Fibroblast of the aortic adventitia (primary cell): ENCODE measurements at places on chromosomes 3 and 15. TPM values are rescaled to one million over a fixed set of nuclear protein-coding genes. Genes with fewer than 3 reads are reported as not detected.

PLSCR2 gene
- total RNA-seq, result not detected in 2 replicates

CPNE9 gene
- total RNA-seq, result not detected in 2 replicates

WDR93 gene
- total RNA-seq, result 0.09 and 0.49 TPM in 2 replicates

PCSK6 gene
- 0.81 TPM in 1 of 2 replicates, not detected in the other for total RNA-seq

MESP1 gene
- 0.45 and 0.49 TPM in 2 replicates for total RNA-seq

SV2B gene
- 0.08 TPM in 1 of 2 replicates, not detected in the other for total RNA-seq

ARHGAP31 gene
- total RNA-seq, result 11.4 and 23.5 TPM in 2 replicates

- peak; percentile 82 for DNase-seq
These were observed 56.9 kb upstream of the FLNB start for GRCh38 chr3:57951066-57951882.

DNA sequence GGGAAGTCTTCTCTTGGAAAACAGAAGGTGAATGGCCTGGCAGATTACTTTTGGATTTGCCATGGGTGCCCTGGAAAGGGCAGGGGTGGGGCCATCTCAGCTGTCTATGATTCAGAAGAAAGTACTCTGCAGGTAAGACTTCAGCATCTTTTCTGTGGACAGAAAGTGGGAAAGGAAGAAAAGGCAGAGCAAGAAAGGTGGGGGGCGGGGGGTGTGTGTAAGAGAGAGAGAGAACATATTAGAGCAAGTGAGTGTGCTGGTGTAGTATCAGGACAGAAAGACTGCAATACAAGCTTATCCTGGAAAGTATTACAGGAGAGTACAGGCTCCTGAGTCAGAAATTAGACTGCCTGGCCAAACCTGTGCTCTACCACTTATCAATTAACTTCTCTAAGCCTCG lies 5.5 kb downstream of the TAGLN3 start:
- DNase-seq, result no peak

DNA sequence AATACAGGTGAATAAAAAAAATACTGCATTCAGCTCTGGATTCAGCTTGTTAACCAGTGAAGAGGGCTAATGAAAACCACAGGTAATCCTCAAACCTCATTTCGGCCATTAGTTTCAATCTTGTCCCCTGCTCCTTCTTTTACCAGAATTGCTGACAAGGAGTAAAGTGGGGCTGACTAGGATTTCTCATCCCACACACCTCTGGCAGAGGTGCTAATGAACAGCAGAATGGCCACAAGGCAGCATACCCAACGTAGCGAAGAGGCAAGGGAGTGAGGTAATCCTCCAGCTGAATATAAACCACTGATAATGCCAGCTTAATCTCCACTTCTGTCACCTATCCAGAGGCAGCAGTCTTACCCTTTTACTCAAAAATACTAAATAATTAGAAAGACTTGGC lies 248.8 kb upstream of the CDIN1 start:
- no peak for DNase-seq

- DNase-seq, result no peak
These were observed 73.0 kb upstream of the EPHB3 start for GRCh38 chr3:184488577-184488976.

GRCh38 chr3:66320390-66320789 lies 99.6 kb downstream of the SLC25A26 start:
- DNase-seq, result no peak

- peak; percentile 19 for DNase-seq
These were observed 4.3 kb downstream of the CHAC1 start for GRCh38 chr15:40957581-40958051.

GRCh38 chr3:197368330-197368729 lies 69.9 kb upstream of the DLG1 start:
- DNase-seq, result no peak

GRCh38 chr3:77535116-77535515 lies 495.2 kb downstream of the ROBO2 start:
- no peak for DNase-seq

DNA sequence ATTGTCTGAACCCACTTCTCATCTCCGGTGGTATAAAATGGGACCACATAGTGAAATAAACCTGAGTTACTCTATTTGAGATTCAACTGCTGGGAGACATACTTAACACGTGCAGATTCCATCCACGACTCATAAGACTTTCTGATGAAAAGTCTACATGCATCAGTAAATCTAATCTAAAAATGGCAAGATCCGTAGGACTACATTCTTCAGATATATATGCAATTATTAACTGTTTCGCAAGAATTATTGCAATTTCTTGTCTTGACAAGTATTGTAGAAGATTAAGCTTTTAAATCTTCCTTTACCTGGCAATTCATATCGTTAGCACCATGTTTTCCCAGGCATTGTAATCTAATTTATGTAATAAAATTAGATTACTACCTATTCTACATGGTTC lies 718.7 kb upstream of the CBLB start:
- DNase-seq, result no peak

- peak; percentile 73 for DNase-seq
These were observed 75.5 kb downstream of the RBPMS2 start for GRCh38 chr15:64699751-64700388.

DNA sequence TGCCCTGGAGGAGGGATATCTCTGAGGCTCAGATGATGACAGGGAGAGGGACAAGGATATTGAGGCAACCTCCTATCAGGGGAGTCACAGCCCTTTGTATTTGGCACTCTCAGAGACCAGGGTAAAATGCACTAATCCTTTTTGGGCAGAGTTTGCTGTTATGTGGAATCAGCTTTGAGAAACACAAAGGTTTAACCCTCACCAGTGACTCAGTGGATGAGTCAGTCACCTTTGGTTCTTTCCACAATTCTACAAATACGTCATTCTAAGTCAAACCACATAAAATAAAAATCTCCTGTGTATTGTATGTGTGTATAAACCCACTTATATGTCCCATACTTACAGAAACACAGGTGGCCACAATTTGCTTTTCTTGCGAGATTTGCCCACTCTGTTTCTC lies 5.1 kb downstream of the LSAMP start:
- DNase-seq, result peak; percentile 67

DNA sequence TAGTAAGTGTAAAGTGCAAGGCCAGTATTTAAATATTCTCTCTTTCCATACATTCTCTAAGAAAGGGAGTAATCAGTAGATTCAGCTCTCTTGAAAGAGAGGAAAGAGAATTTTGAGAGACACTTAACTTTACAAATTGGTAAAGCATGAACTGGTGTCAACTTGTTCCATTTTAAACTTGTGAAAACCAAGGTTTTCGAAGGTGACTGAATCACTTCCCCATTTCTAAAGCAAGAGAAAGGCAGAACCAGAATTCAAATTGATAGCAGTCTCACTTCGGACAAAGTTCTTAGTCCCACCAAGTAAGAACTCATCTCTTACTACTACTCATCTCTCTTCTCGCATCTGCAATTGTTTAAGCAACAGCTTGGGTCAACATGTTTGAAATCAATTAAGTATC lies 22.4 kb downstream of the TJP1 start:
- DNase-seq, result no peak

DNA sequence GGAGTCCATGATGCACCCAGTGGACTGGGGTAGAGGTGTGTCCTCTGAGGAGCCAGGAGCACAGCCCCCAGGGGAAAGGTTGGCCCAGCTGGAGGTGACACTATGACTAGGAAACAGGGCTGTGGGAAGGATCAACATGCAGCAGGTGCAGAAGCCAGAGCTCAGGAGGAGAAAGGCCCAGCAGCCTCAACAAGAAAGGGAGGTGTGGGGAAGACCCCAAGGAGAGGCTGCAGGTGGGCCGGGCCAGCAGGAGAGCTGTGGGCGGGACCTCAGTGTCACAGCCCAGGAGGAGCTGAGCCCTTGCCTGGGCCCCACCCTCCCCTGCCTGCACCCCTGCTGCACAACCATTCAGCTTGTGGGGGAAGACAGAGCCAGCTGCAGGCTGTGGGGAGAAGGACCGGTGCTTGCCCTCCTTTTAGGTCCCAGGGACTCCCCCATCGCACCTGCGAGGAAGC lies 18.4 kb upstream of the KLF13 start:
- no peak for DNase-seq

DNA sequence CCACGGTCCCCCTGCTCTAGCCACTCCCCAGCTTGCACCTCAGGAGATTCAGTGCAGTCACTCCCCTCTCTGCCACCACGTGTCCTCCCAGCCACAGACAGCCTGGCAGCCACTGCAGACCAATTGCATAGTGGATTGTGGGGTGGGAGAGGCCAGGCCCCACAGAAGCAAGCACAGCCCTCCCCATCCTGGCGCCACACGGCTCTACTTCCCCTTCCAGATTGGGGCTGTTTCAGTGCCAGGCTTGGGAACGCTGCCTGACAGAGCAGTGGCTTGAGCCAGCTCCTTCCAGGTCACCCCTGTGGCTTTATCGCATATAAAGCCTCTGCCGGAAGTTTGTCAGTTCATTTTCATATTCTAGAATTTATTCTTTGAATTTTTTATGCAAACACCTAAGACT lies 90.7 kb downstream of the TMEM266 start:
- DNase-seq, result no peak

DNA sequence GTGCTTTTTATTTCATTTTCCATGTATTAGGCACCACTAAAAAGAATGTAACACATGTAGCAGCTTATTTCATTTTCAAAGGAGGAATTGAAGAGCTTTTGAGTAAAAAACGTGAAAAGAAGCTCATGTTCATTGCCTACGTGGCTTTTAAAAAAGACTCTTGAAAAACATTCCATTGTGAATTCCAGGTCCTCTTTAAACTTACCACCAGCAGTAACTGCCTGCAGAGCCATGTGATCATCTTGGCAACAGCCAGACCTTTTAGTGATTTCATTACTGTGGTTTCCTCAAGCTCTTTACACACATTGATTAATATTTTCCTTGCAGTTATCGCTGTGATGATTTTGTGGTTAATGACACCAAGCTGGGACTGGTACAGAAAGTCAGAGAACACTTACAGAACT lies 43.8 kb upstream of the FBXL22 start:
- peak; percentile 96 for DNase-seq

- peak; percentile 22 for DNase-seq
These were observed 43.7 kb downstream of the NMD3 start for GRCh38 chr3:161264852-161265251.

DNA sequence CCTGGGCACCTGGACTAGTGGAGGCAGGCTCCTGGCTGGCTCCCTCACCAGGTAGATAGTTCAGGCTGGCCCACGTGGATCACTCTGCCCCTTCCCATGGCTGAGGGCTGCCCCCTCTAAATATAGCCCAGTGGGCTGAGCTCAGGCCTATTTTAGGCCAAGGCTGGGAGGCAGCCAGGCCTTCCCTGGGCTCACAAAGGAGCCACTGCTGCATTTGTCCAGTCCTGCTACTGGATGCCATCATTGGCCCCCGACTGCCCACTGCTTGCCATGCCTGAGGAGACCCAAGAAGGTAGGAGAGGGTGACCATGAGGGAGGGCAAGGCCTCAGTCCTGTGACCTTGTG lies at the start of gene LSMEM2:
Gene LSMEM2, plus strand, starts transcription at position 208 of the 345 bp plus-strand sequence. Its CDS starts 27 bp downstream, at position 235.
- DNase-seq, result no peak

DNA sequence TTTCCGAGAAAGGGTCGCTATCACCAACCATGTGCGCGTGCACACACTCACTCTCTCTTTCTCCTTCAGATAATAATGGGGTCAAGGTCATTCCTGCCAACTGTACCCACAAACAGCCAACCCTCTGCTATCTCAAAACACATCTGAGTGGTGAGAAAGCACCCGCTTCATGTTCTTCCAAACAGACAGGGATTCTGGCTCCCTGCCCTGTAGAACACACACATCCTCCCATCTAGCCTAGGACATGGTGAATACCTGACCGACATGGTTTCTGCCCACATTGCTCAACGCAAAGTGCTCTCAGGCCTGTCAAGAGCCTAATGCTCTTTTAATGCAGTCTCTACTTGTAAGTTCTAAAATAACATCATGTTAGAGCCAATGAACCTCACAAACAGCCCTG lies 302.2 kb downstream of the FOXP1 start:
- no peak for DNase-seq

GRCh38 chr15:91678003-91678402 lies 175.5 kb upstream of the SLCO3A1 start:
- no peak for DNase-seq

DNA sequence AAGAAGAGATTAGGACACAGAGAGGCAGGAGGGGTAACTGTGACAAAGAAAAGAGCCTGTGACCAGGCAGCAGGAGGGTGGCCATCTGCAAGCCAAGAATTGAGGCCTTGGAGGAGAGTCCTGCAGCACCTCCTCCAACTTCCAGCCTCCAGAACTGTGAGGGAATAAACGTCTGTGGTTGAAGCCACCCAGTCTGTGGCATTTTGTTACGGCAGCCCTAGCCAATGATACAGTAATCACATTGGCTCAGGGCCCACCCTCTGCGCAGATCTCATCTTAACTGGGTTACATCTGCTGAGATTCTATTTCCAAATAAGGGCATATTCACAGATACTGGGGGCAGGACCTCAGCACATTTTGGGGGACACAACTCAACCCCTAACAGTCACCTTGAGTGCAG lies 11.3 kb downstream of the SELENOS start:
- peak; percentile 62 for DNase-seq

DNA sequence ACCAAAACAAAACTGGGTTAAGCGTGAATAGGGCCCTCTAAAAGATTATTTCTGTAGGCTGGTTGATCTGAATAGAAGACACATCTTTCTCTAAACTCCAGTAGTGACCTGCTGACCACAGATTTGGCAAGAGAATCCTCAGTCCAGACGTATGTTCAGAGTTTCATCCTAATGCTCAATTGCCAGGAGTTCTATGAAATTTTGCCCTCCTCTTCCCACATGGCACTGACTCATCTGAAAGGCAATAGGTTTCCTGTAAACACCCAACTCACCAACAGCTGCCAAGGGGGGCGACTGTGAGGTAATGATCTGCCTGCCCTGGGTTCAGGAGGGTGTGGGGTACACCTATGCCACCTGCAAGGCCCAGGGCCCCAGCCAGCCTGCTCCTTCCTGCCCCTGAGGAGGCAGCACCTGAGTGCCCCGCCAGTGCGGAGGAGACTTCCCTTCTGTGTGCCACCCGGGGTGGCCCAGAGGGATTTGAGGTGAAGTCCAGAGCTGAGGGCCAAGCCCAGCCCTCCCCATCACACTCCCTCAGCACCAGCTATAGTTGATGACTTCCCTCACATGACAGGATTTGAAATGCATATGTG lies 8.4 kb upstream of the PLA2G4D start:
- DNase-seq, result peak; percentile 32

GRCh38 chr3:39839484-39839883 lies 30.1 kb downstream of the MYRIP start:
- DNase-seq, result no peak

DNA sequence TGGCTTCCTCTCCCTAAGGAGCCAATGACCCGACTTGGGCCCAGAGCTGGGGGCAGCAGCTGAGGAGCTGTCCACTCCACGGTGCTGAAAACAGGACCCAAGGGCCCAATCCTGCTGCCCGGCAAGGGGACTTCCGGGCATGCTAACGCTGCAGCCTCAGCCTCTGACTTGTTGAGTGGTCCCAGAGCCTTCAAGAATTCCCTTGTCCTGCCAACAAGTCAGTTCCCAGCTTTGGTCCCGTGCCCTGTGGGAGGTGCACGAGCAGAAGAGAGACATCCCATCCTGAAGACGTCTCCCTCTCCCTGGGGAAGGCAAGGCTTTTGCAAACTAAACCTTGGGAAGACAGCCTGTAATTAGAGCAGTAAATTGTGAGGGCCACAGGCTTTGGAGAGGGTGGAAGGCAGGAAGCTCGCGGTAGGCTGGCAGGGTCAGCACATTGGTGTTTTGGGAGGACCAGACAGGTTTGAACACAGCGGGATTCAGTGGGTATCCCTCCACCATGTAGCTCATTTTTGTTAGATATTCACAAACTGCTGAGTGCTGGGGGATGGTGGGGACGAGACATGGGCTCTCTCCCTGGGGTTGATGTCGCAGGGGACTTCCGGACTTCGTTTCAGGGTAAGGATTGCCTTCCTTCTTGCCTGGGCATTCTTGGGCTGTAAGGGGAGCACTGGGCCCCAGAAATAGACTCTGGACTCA lies 29.8 kb upstream of the PRR23E start:
- no peak for DNase-seq

- peak; percentile 32 for DNase-seq
These were observed 31.1 kb downstream of the SLCO3A1 start for GRCh38 chr15:91884606-91885005.
